ENCODE measurements at places on chromosomes 2 and 18.

DNA sequence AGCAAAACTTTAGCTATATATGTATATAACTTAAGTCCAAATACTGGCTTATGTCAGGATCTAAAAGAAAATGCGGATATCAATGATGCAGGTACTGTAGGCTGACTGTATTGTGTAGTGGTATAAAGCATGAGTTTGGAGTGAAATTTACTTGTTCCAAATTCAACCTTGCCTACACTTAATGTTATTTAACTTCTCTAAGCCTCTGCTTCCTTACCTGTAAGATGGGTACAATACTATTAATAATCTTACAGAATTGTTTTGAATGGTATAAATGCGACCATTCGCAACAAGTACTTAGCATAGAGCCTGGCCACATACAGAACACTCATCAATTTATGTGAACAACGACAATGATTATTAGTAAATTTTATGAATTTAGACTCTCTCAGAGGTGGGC is 62.4 kb downstream of the SPRED2 start:
- DNase-seq, result no peak

- DNase-seq, result peak; percentile 96
Measured at GRCh38 chr18:11500153-11501122, 109.0 kb upstream of the SLC35G4 start.

DNA sequence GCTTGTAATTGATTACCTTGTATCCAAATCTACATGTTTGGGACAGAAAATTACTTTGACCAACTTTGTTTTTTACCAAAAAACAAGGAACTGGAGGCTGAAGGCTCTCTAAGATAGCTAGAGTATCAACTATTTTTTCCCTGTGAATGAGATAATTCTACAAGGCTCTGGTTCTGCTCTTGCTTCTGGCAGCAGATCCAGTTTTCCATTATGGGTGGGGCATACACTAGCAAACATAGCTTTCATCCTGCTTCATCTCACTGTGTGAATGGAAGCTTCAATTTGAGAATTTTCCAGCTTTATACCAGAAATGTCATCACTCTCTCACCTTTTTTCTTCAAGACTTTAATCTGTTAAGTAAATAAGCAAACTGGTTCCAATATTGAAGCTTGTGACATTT is 249.7 kb downstream of the RPRM start:
- no peak for DNase-seq

DNA sequence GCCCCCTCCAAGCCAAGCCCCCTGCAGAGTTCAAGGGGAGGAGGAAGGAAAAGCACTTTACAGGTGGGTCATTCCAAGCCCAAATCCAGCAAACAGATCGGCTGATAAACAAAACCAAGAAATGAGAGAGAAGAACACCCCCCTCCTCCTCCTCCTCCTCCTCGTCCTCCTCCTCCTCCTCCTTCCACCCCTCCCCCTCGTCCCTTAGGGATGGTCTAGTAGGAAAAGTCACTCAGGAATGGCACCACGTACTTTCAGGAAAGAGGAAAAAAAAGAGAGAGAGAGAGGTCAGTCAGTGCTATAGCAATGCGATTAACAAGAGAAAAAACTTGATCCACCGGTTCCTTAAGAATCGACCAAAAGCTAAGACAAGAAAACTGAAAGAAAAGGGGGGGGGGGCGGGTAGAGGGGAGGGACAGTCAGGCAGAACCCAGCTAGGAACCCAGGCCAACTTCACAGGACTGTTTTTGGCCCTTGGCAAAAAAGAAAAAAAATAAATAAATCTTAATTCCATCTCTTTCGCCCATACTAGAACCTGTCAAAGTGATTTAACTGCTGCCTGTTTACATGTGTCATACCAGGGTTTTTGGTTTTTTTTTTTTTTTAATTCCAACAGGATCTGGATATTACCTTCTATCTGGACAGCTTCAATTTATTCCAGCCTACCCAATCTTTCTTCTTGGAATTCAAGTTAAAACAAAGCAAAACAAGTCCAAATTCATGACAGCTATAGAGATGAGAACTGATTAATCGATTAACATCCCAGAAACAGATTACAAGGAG is 906 bp downstream of the IKZF2 start:
- DNase-seq, result peak; percentile 20

GRCh38 chr2:109447776-109448175 is 166.0 kb downstream of the SEPTIN10 start:
- no peak for DNase-seq

DNA sequence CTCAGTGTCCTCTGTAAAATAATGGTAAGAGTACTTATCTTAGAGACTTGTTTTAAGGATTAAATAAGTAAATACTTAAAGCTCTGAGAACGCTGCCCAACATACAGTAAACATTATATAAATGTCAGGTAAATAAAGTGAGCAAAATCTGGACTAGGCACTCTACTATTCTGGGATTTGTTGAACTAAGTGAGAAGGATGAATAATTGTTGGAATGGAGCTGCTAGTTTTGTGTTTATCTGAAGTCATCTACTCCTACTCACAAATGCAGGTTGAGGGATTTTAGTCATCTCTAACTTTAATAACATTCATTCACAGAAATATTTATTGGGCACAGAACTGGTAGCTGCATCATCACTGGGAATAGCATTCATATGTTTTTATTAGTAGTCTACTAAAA is 103.4 kb downstream of the MEIS1 start:
- DNase-seq, result no peak

DNA sequence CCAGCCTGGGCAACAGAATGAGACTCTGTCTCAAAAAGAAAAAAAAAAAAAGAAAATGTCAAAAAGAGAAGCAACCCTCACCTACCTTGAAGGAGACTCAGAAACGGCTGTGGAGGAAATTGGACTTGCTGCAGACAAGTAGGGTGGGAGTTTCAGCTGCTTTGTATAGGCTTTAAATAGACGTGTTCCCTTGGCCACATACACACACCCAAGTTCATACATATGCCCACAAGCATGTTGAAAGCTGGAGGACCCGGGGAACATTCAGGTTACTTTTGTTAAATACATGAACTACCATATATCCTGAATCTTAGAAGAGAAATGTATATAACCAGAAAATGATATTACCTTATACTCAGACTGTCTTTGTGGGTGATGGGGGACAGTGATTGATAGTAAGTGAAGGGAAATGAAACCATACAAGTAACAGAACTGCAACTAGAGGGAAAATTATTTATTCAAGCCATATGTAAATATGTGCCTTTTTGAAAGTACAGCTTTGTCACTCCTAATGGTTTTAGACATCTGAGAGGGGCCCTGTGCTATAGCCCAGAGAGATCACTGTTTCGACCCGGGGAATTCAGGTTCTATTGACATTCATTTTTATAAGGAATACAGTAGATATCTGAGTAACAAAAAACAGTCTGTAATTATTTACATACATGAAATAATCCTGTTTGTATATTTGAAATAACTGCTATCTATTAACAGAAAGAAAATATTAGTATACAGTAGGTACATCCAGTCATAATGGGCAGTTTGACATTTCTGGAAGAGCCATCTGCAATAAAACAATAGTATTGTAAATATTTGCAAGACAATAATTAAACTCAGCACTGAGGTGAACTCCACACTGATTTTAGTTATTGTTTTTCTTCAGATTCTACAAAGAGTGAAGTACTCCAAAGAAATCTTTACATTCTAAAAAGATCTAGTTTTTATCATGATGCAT is 48.0 kb upstream of the TGIF1 start:
- DNase-seq, result no peak

GRCh38 chr2:101396316-101396717 is 9.0 kb upstream of the CREG2 start:
- peak; percentile 89 for DNase-seq

DNA sequence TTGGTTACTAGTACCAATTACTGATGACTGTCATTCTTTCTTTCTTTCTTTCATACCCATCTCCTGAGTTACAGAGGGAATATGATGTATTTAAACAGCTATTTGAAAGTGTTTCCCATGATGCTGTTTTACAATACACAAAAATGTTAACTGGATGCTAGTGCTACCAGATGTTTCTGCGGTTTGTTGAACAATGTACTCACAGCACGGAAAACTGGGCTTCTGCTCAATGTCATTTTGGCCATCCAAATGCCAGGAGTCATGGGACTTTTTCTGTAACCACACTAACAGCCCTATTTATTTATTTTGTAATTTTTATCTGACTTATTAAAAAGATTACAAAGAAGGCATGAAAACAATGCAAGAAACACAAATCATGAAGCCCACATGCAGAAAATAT is 313.8 kb downstream of the RIT2 start:
- DNase-seq, result peak; percentile 44

DNA sequence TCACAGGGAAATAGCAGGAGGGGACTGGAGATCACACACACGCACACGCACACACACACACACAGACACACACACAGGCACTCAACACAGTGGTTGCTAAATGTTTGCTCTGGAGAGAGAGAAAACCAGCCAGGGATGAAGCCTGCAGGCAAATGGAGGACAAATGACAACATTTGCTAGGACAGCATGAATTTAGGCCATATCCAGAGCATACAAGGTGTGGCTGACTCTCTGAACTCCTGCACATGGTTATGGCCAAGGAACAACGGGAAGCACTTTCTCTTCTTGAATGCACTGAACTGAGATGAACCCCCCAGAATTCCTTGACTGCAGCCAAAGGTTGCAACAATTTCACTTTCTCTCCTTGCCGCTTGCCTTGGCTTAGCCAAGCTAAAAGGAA is 230.0 kb upstream of the RASGRP3 start:
- DNase-seq, result no peak

GRCh38 chr2:82428251-82428650 is 2030.8 kb downstream of the SUCLG1 start:
- no peak for DNase-seq

DNA sequence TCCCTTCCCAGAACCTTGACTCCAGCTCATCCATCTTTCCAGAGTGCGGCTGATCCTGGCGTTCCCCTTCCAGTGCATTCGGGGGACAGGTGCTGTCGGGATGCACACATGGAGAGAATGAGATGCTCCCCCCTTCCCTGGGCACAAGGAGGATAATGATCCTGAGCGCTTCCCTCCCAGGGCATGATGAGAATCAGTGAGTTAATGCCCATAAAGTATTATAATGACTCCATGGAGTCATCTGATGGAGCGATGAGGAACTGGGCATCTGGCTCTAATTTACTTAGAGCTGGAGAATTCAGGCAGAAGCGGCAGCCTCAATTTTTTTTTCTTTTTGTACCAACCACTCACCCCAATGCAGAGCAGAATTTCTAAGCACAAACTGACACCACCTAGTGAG is 79.6 kb upstream of the SKOR2 start:
- peak; percentile 27 for DNase-seq

GRCh38 chr2:239189711-239190131 is 211.1 kb downstream of the HDAC4 start:
- DNase-seq, result no peak

DNA sequence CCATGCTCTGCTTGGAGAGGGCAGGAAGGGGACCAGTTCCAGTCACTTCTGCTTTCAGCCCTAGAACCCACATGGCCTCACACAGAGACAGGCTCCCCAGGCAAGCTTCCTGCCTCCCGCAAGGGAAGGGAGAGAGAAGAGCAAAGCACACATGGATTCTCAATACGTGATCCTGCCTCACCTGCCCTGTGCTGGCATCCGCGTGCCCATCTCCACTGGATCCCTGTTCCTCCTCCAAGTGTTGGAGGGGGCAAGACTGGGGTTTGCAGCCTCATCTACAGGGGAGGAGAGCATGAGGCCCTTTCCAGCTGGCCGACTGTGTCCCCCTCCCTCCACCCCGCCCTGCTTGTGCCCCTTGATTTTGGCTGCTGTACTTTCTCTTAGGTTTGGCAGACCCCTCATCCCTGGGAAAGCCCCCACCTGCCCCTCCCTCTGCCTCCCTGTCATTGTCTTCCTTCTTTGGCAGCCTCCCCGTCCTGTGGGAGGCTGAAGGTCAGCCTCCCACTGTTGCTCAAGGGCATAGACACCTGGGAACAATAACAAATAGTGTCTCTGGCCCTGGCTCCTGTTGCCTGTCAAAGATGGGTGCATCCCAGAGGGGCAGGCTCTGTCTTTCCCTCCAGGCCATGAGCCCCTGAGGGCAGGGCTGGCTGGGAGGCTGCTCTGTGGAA is 22.7 kb downstream of the KCNF1 start:
- DNase-seq, result no peak

- DNase-seq, result no peak
Measured at GRCh38 chr18:53004798-53005197, 664.8 kb downstream of the DCC start.

GRCh38 chr2:170930131-170930990 is 1.3 kb downstream of the GORASP2 start:
- DNase-seq, result peak; percentile 27

GRCh38 chr2:120990451-120990871 is 254.8 kb downstream of the GLI2 start:
- peak; percentile 50 for DNase-seq
